ENCODE measurements at places on chromosomes 2 and 18.

DNA sequence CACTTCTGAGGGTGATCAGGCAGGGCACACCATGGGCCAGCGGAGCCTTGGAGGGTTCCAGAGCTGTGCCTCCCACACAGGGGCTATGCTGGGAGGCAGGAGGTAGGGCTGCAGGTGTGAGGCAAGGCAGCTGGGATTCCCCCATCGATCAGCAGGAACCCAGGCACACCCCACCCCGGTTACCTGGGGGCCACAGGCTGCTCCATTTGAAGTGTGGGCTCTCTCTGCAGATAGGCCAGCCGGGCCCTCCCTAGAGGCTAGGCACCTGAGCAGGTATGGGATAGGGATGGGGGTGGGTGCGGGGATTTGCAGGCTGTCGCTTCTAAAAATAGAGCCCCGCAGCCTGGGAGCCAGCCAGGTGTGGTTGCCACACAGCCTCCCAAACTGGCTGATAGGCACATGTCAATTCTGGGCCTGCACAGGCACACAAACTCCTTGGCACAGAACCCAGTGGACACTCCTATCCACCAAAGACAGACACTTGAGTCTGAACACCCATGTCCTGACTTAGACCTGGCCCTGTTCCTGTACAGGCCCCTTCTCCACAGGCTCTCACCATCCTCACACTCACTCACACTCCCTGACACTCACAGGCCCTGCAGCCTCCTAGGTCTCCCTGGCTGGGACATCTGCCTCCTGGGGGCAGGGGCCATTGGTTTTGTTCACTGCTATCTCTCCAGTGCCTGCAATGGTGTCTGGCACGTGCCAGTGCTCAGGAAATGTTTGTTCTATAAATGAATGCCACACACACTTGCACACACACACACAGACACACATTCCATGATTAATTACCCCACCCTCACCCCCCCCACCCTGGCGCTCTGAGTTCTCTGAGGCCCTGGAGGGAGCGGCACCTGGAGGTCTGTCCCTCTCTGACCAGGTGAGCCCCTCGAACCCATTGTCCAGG is 73.4 kb downstream of the ZFP36L2 start:
- DNase-seq, result no peak

DNA sequence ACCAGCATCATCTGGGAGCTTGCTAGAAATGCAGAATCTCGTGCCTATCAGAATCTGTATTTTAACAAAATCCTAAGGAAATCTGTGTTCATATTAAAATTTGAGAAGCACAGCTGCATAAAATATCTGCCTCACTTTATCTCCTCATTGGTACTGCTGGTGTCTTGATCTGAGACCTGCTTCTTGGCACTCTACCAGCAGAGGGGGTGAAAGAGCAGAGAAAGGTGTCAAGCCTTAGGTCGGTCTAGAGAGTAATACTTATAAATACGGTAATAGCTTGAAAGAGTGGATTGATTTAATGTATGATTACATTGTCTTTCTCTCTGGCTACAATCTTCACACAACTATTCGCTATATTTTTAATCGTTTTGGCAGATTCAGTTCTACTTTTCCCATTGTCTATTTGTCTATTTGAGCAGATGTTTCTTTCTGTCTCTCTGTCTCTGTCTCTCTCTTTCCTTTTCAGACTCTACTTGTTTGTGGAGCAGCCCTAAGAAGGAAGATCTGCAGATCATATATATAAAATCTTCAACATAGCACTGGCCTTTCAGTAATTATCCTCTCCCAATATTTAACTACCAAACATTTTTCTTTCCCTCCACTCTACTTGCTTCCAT is 1.7 kb upstream of the GCG start:
- DNase-seq, result peak; percentile 10

- no peak for DNase-seq
These were observed 150.5 kb upstream of the SMAD7 start for GRCh38 chr18:49101236-49101635.

GRCh38 chr18:42404151-42404550 is 449.1 kb downstream of the PIK3C3 start:
- no peak for DNase-seq

- DNase-seq, result no peak
These were observed 254.7 kb upstream of the FIGN start for GRCh38 chr2:163990541-163990940.

DNA sequence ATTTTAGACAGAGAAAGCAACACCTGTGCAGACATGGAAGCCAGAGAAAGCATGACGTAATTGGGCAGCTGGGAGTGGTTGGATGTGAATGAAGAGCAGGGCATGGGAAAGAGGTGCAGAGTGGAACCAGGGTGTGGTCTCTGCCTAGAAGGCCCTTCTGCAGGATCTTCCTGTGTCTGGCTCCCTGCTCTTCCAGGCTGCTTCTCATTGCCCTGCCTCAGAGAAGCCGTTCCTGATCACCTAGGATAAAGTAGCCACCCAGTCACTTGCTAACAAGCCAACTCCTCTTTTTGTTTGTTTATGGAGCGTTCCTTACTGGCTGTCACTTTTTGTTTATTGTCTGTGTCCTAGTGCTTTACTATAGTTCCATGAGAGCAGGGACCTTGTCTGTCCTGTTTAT is 28.5 kb downstream of the GALNT1 start:
- no peak for DNase-seq

DNA sequence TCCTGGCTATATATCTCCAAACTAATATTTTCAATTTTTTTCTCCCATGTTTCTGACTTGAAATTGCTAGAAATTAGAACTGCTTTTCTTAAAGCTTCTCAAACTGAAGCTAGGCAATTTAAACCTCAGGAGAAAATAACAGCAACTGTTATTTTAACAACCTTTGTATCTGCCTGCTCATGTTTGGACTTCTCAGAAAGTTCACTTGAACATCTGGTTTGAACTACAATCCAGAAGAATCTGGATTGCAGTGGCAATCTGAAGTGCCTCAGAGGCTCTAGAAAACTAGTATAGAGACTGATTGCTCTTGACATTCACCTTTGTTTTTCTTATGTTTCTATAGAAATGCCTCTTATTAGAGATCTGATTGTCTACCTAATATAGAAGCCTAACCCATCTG is 64.1 kb downstream of the STAT4 start:
- no peak for DNase-seq

GRCh38 chr2:188512456-188512855 is 220.8 kb downstream of the GULP1 start:
- no peak for DNase-seq

- no peak for DNase-seq
These were observed 49.1 kb upstream of the SLC14A2 start for GRCh38 chr18:45566025-45566740.

GRCh38 chr2:37800176-37800858 is 124.8 kb upstream of the RMDN2 start:
- no peak for DNase-seq

DNA sequence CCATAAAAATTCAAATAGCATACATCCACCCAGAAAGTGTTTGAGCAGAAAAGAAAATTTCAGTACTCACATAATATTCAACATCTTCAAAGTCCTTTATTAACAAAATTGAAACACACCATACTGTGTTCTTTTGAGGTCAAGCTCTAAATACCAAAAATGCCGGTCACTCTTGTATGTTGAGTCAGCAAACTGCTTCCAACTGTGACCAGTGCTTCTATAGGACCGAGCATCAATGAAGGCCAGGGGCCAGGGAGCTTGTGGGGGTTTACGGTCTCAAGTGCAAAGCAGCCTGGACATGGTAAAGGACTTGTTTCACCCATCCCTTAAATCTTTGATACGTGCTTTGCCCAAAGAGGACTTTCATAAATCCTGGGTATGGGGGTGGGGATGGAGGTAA is 112.7 kb upstream of the REV1 start:
- no peak for DNase-seq

DNA sequence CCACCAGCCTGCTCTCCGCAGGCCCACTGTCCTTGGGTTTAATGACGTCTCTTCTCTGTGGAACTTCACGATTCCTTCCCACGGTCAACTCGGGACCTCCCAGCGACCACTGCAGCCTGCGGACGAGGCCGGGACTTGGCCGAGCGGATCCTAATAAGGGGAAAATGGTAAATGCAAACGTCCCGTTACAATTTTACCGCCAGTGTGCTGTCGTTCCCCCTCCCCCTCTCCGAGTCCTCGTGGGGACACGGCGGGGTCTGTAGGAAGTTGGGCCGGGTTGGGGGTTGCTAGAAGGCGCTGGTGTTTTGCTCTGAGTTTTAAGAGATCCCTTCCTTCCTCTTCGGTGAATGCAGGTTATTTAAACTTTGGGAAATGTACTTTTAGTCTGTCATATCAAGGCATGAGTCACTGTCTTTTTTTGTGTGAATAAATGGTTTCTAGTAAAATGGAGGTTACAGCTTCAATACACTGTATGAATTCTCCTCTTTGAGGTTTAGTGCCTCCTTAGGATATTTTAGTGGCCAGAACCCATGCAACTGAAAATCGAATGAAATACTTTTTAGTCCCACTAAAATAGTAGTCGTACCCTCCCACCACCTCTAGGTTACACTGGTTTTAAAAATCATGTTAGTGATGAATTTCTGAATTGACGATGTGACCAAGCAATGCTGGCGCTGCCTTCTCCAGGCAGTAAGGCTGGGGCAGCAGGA is 2.3 kb downstream of the HOXD11 start:
- DNase-seq, result no peak

DNA sequence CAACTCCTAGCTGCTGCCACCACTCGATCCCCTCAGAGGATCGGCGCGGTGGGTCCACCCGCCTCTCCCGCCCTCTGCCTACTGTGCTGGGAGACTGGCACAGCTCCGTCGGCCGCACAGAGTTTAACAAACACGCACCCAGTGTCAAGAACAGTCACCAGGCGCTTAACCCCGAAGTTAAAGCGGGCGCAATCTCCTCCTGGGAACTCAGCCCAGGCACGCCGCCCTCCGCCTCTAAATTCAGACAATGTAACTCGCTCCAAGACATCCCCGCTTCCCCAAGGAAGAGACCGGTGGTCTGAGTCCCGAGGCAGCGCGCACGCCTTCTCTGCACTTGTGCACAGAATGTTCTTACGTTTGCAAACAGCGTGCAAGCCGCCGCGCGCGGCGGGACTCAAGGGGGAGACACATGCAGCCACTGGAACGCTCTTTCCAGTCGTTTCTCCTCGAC is 533 bp downstream of the CXCR4 start:
- DNase-seq, result no peak

DNA sequence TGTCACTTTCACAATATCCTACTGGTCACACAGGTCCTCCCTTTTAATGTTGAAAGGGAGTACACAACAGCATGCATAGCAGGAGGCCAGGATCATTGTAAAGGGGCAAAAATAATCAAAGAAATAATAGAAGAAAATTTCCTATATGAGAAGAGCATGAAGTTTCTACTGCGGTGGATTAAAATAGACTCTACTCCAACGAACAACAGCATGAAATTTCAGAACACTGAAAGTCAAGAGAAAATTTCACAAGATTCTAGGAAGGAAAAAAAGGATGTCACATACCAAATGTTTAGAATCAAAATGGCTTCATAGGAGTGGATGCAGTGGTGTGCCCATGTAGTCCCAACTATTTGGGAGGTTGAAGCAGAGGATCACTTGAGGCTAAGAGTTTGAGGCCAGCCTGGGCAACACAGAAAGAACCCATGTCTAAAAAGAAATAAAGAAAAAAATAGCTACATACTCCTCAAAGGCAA is 72.0 kb upstream of the EPAS1 start:
- DNase-seq, result no peak

GRCh38 chr18:23871410-23871809 is 143.1 kb upstream of the TTC39C start:
- no peak for DNase-seq

DNA sequence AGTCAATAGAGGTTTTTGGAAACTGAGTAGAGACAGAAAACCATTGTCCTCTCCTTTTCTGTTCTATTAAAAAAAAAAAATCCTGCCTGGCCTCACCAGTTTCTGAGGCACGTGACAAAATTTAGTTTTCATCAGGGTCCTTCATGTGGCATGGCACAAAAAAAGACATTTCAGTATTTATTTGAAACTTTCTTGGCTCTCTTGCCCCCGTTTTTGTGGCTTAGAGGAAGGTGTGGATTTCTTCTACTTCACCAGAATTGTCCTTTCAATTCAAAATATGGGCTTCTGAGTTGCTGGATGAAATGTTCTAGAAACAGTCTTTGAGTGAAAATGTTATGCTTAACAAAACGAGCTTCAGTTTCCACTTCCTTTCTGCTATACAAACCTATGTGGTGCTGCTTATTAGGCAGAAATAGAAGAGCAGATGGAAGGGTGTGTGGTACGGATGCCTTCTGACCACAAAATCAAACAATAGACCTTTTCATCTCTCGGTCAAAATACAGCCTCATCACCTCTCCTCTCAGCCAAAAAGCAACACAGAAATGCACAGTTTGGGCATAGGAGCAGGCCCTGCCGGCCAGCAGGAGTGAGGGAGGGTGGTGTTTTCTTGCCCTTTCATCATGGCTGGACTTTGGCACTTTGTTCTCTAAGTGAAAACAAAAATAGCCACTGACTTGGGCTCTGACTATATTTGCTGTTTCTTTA is 89.2 kb downstream of the SH3RF3 start:
- DNase-seq, result no peak

GRCh38 chr2:240567137-240567871 is 980 bp upstream of the RNPEPL1 start:
- no peak for DNase-seq

DNA sequence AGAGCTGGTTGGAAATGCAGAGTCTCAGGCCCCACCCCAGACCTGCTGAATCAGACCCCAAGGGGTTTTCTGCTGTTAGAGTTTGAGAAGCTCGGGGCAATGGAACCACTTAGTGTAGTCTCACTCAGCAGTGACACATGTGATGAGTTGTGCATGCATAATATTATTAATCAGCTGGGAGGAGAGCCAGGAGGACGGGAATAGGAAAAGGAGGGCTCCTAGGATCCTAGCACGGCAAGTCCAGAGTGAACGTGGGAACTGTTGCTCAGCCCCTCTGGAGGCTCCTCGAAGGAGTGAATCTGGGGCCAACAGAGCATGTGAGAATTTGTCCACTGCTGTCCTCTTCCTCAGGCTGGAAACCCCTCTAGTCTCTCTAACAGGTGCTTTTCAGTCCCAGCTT is 87.1 kb downstream of the HS1BP3 start:
- DNase-seq, result no peak

GRCh38 chr2:8643996-8644356 is 37.9 kb upstream of the ID2 start:
- DNase-seq, result no peak

DNA sequence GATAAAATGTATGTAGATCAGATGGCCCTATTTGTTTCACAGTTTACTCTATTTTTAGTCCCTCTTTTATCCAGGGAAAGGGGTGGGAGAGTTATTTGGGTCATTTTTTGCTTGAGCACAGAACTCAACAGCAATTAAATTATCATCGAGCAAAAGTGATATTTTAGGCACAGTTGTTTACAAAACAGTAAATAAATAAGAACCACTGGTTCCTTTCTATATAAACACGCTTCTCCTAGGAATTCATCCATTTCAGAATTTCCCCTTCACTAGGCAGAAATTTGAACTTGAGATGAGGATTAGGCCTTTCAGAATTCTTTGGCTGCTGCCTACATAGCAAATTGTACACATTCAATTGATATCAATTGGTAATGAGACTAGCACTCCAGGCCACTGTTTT is 812.4 kb downstream of the CNTNAP5 start:
- DNase-seq, result no peak

DNA sequence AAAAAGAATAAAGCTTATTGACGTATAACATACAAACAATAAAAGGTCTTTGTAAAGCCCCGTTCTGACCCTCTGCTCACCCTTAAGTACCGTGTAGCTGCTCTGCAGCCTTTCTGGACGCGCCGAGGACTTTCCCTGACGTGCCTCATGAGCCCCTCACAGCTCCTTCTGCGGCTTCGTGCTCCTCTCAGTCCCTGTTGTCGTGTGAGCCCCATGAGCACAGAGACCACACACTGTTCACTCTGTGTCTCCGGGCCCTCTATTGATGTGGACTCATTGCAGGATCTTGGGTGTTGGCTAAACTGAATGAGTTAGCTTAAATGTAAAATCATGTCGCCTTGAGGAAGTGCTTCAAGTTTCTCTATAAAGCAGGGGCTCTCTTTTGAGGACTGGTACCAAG is 43.6 kb upstream of the INHBB start:
- no peak for DNase-seq

Data from NCI-H1436 treated with DMSO at 0.1 percent for 48 hours (cell line).